Gastrocnemius medialis (tissue), 4 donors: ENCODE measurements at places on chromosomes 5 and 9. TPM values are rescaled to one million over a fixed set of nuclear protein-coding genes. Genes with fewer than 3 reads are reported as not detected.

DNA sequence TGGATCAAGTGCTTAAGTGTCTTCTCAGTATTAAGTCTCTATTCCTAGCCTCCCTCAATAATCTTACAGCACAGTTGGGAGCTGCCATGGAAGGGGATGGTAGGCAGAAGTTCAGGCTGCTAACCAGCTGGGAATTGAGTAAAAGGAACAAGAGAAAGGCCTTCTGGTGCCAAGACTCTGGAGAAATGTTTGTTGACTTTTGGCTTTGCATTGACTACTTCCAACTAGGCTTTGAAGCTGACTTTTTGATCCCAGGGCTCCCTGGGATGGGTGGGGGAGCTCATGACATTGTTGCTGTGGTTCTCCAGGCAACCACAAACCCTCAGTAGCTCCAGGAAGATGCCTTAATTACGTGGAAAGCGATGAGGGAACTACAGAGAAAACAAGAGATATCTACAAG is 85.2 kb upstream of the HTR4 start:
- H3K4me3 ChIP-seq = no peak overlapping the region
- no peaks in the 10 kb centered on the region for H3K27me3 ChIP-seq
- H3K4me1 ChIP-seq = peaks cover 9% of the 10 kb centered on the region
- H3K36me3 ChIP-seq = no peaks in the 10 kb centered on the region
- no peak overlapping the region for H3K27ac ChIP-seq

GRCh38 chr9:132878695-132879456 is at the start of gene SPACA9:
Gene SPACA9 (plus strand): TSS chr9:132878898. CDS start chr9:132883948, 5,050 bp downstream.
- H3K27me3 ChIP-seq = peaks cover 6% of the 10 kb centered on the region
- peak; percentile 14 for DNase-seq
- no peaks in the 10 kb centered on the region for H3K36me3 ChIP-seq
- H3K27ac ChIP-seq = peak within 1 kb of the TSS; percentile 77
- peak within 1 kb of the TSS; percentile 76 for H3K4me3 ChIP-seq

DNA sequence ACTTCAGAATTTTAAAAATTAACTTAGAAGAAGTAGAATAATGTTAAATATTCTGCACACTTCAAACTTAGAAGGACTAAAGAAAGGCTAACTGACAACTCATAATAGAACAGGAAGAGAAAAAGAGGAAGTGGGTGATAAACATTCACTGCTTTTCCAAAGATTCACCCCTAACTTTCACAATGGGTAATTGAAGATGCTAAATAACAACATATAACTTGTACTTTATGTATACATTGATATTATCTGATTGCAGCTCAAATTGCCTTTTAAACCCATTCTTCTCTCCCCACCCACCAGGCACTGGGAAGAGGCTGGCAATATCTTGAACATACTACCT is 376.6 kb downstream of the EFNA5 start:
- no peak for DNase-seq
- H3K4me3 ChIP-seq = no peak overlapping the region
- H3K27me3 ChIP-seq = no peaks in the 10 kb centered on the region
- no peak overlapping the region for H3K27ac ChIP-seq

CLIC3 gene
- not detected for total RNA-seq

GRCh38 chr5:96868603-96869371 is 7.5 kb upstream of the ERAP2 start:
- H3K27me3 ChIP-seq = no peaks in the 10 kb centered on the region
- no peaks in the 10 kb centered on the region for H3K4me1 ChIP-seq
- H3K27ac ChIP-seq = no peak overlapping the region
- no peak for DNase-seq

DNA sequence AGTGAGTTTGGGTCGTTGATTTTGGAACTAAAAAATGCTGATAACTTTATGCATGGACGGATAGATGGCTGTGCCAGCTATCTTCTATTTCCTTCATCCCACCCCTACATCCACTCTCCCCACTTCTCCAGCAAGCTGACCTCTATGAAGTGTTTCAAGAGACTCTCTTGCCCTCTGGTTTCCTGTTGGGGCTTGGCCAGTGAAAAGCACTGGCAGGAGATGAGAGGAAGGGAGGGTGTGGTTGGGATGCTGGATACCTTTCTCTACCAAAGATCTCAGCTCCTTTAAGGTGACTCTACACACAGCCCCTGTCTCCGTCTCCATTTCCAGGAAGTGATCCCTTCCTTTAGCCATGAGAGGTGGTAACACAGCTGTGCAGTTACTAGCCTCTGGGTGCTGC is 30.0 kb upstream of the JMY start:
- no peak overlapping the region for H3K4me3 ChIP-seq
- no peaks in the 10 kb centered on the region for H3K36me3 ChIP-seq
- H3K27ac ChIP-seq = no peak overlapping the region
- no peaks in the 10 kb centered on the region for H3K27me3 ChIP-seq

ARL14EPL gene
- total RNA-seq = 0.82 TPM

BAAT gene
- total RNA-seq = 1.3 TPM

DNA sequence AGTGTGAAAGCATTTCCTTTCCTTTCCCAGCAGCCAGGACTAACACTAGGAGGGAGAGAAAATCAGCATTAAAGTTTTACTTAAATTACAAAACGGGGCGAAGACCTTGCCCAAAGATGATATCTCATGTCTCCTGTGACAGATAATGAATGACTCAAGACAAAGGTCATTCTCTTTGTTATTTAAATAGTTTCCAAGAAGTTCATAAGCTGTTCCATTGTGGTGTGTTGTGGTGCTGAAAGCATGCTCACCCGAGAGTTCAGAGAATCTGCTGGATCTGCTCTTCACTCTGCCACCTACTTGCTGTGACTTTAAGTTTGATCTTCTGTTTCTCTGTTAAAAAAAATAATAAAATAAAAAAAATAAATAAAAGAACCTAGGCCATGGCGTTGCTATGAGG is 265.9 kb upstream of the NR4A3 start:
- H3K36me3 ChIP-seq = no peaks in the 10 kb centered on the region
- no peaks in the 10 kb centered on the region for H3K27me3 ChIP-seq
- H3K4me1 ChIP-seq = no peaks in the 10 kb centered on the region
- no peak overlapping the region for H3K27ac ChIP-seq
- no peak for DNase-seq

GRCh38 chr9:94821098-94821887 is 94.8 kb downstream of the AOPEP start:
- no peak overlapping the region for H3K27ac ChIP-seq
- H3K27me3 ChIP-seq = no peaks in the 10 kb centered on the region
- H3K4me3 ChIP-seq = no peak overlapping the region
- peaks cover 48% of the 10 kb centered on the region for H3K4me1 ChIP-seq

DNA sequence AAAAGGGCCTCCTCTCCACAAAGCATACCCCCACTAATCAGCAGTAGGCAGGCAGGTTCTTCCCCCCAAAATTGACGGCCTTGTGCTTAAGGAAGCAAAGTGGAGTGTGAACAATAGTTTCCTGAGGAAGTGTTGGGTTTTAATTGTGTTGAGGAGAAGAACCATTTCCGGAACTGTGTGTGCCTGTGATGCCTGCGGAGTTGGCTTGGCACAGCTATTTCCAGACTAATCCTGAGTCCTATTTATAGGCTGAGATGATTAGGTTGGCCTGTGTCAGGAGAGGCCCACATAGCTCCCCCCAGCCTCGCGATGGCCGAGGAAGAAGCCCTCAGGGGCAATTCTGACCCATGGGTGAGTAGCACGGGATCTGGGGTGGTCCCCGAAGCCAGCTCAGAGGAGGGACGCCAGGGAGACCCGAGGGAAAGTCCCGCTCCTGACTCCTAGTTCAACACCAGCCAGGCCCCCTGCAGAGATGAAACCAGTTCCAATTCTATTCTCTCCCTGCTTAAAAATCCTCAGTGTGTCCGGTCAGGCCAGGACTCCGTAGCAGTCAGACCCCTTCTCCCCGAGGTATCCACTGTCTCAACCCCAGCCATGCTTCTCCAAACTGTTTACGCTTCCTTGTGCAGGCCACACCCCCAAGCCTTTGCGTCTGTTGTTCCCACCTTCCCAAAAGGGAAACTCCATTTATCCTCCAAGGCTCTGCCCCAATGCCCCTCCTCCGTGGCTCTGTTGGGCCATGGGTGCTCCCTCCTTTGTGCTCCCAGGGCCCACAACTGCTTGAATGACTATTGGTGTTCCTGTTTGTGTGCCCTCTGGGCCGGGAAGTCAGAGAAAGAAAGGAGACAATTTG is 18.1 kb downstream of the GSN start:
- peak; percentile 75 for DNase-seq
- H3K4me1 ChIP-seq = peaks cover 89% of the 10 kb centered on the region
- H3K4me3 ChIP-seq = peak overlapping the region; percentile 28

HAVCR2 gene
- total RNA-seq = 1.3 TPM

SH3TC2 gene
- not detected for total RNA-seq

GRCh38 chr9:129506892-129507291 is 114.0 kb downstream of the C9orf50 start:
- no peaks in the 10 kb centered on the region for H3K4me1 ChIP-seq
- no peak overlapping the region for H3K27ac ChIP-seq
- no peak overlapping the region for H3K4me3 ChIP-seq
- no peak for DNase-seq
- H3K27me3 ChIP-seq = no peaks in the 10 kb centered on the region

- no peaks in the 10 kb centered on the region for H3K27me3 ChIP-seq
- H3K27ac ChIP-seq = peak overlapping the region; percentile 62
- DNase-seq = no peak
- H3K4me3 ChIP-seq = no peak overlapping the region
- H3K36me3 ChIP-seq = peaks cover 31% of the 10 kb centered on the region
Observed at GRCh38 chr5:154002511-154003020, 36.1 kb downstream of the FAM114A2 start.

DNA sequence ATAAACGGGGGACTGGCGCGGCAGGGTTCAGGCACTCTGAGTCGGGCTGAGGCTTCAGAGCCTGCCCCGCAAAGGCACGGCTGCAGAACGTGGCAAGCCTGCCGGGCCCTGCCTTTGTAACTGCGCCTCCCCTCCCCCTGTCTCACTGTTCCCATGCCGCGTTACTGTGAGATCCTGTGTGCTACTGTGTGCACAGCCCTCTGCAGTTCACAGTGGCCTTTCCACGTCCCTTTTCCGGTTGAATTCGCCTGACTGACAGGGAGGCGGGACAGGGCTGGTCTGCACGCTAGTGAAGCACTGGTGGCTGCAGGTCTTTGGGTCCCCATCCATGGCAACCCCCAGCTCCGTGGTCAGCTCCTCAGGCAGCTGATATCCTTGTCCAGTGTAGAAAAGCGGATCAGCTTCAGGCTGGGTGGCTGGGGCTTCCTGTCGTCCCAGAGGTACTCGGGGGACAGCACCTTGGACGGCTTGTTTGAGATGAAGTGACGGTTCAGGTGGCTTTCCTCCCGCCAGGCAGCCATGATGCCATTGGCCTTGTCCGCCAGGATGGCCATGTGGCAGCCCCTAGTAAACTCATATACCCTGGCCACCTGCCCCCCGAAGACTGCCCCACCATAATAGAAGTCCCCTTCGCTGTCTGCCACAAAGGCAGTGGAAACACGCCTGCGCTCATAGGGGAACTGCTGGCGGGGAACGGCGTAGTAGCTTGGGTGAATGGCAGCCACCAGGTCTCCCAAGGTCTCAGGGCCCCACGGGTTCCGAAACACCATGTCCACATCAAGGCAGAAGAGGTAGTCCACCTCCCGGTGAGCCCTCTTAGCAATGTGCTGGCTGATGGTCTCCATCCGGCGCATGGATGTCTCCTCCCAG is 10.3 kb downstream of the GBGT1 start:
- no peaks in the 10 kb centered on the region for H3K27me3 ChIP-seq
- peaks cover 2% of the 10 kb centered on the region for H3K4me1 ChIP-seq
- DNase-seq = no peak
- no peak overlapping the region for H3K4me3 ChIP-seq
- H3K27ac ChIP-seq = no peak overlapping the region

CCDC187 gene
- not detected for total RNA-seq

INSYN2B gene
- not detected for total RNA-seq

GRCh38 chr5:164358531-164359259 is 853.3 kb downstream of the MAT2B start:
- no peak overlapping the region for H3K27ac ChIP-seq
- H3K4me3 ChIP-seq = no peak overlapping the region
- no peaks in the 10 kb centered on the region for H3K4me1 ChIP-seq
- no peaks in the 10 kb centered on the region for H3K27me3 ChIP-seq
- DNase-seq = no peak
- no peaks in the 10 kb centered on the region for H3K36me3 ChIP-seq
